ENCODE measurements at places on chromosomes 16 and 17.

DNA sequence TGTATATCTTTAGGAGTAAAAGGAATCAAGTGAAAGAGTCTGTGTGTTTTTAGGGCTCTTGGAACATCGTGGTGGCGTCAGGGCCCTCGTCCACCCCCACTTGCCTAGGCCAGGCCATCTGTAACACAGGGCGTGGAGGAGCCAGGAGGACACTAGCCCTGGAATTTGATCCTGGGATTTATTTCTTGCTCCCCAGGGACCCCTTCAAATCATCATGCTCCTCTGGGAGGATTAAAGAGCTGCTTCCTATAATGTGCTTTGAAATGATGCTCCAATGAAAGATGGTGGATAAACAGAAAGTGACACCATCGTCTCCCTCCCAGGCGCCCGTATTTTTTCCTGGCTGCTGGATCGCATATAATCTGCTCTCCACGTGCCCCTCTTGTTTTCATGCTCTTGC is 113.3 kb downstream of the AATF start:
- DNase-seq = no peak

- no peak for DNase-seq
Observed at GRCh38 chr17:41396996-41397660, at the start of gene KRT31. KRT31 (minus strand) TSS chr17:41397608; CDS start chr17:41397539, 69 bp downstream.

GRCh38 chr16:74623214-74623838 is 16.4 kb upstream of the GLG1 start:
- DNase-seq = no peak

GRCh38 chr16:27243725-27244362 is 24.7 kb downstream of the NSMCE1 start:
- no peak for DNase-seq

DNA sequence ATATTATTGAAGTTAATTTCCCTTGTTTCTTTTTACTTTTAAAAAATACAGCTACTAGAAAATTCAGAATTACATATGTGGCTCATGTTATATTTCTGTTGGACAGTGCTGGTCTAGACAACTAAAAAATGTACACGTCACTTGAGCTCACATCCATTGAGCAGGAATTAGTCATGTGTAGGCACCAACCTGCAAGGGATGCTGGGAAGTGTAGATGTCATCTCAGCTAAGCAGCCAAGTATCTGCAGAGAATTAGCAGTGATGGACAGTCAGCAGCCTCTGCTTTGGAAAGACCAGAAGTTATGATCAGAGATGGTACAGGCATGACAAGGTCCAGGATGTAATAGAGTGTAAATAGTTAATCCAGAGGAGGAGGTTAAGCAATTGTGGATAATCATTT is 87.1 kb upstream of the HS3ST2 start:
- DNase-seq = no peak

GRCh38 chr16:85555719-85556455 is 57.2 kb upstream of the GSE1 start:
- peak; percentile 35 for DNase-seq

DNA sequence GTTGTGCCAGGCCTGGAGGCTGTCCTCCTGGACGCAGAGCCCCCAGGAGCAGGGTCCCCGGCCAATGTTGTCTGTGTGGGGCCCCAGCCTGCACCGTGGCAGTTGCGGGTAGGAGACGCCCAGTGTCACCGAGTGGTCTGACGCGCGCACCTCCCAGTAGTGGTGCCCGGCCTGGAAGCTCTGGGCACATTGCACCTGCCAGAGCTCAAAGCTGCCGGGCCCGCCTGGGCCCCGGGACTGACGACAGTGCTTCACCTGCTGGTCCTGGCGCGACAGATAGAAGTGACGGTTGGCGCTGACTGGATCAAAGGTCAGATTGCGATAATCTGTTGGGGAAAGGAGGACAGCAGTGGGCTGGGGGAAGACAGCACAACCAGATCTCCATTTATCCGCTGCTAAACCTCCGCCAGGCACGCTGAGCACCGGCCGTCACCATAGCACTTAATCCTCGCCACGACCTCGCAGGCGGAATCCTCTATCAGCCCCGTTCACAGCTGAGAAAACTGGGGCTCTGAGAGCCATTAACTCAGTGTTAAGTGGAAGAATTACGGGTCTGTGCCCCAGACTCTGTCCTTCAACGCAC is 5.6 kb downstream of the TRIM65 start:
- DNase-seq = no peak

GRCh38 chr16:50437769-50438437 is 69.1 kb upstream of the BRD7 start:
- no peak for DNase-seq

- DNase-seq = no peak
Observed at GRCh38 chr17:48553826-48554225, 8.9 kb upstream of the HOXB2 start.

DNA sequence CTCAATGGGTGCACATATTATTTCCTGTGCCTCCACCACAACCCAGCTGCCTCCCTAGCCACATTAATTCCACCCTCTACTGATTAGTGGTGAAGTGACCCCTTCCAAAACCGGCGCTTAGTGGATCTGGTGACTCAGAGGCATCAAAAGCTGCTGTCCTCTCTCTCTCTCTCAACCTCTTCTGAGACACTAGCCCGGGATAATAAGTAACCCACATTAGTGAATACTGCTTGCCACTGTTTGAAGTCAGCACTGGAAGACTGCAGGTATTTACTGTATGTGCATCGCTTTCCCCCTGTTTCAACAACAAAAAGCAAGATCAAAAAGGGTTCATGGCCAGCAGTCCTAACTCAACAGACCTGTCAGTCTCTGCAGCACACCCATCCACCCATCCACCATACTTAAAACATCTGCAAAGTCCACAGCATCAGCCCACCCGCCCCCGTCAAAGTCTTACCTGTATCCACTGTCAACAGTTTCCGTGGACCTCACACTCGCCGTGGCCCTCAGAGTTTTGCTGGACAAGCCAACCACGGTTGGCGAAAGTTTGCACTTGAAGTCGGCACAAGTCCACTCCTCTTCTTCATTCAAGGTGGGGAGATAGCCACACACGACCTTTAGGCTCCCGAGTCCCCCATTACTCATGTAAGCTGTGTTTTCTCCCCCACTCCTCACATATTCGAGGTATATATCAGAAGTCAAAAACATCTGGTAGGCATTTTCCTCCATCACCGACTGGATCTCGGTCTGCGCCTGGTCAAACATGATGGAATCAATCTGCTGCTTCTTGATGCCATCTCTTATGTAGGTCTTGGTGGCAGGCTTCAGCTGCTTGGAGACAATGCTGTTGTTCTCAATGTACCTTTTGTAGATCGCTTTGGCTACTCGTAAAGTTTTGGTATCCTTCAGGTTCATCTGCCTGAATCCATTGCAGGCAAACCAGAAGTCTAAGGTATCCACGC is 3.8 kb downstream of the AXIN2 start:
- peak; percentile 34 for DNase-seq

DNA sequence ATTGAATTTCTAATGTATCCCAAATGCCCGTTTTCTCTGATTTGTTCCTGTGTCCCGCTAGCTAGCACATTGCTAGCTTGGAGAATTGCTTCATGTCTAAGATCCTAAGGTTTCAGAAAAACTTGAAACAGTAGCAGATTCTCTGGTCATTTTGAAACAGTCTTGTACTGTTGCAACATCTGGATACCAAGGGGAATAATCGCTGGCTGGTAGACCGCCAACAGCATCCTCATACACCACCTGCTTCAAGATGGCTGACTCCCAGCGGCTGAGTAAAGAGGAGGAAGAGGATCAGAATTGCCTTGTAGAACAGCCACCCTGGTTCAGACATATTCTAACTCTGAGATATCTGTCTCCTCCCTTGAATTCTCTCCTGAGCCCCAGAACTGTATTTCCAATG is 226.7 kb upstream of the ELAC2 start:
- no peak for DNase-seq

- no peak for DNase-seq
Observed at GRCh38 chr16:48330841-48331192, 54.4 kb downstream of the SIAH1 start.

GRCh38 chr16:69626256-69626655 is 60.5 kb downstream of the NFAT5 start:
- no peak for DNase-seq

DNA sequence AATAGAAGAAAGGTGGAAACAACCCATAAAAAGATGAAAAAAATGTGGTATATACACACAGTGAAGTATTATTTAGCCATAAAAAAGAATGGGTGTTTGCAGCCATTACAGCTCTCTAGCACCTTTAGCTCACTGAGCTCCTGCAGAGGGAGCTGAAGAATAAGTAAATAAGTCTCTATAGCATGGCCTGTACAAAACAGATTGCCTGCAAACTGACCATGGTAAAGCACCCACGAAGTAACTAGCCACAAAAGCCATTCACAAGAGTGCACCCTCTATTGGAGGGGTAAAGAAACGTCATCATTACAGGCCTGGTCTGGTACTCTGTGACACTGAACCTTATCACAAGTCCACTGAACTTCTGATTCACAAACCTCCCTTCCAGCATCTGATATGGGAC is 76.3 kb downstream of the USP32 start:
- no peak for DNase-seq

DNA sequence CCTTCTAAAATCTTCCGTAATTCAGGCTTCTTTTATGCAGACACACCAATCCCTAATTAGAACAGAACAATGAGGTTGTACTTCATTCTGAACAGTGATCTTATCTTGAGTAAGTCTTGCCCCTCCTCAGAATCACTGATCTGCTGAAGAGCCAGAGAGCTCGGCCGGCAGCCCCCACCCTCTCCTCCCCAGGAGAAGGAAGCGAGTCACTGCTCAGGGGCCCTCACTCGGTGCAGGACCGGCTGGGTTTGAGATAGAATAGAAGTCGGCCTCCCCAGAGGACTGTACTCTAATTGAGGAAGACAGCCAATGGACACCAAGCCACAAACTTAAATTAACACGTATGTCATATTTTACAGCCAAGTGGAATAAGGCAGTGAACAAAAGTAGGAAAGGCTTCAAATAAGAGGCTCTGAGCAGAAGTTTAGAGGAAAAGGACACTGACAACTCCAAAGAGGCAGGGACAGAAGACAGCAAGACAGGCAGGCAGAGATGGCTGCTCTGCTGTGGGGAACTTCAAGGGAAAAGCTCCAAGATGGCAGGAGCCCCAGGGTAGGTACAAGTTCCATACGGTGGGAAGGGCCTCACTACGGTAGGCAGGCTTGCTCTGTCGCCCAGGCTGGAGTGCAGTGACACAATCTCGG is 18.6 kb downstream of the CREBBP start:
- DNase-seq = no peak

GRCh38 chr17:66348584-66349165 is 46.3 kb downstream of the PRKCA start:
- peak; percentile 50 for DNase-seq
